Activated T-cell treated with anti-CD3 and anti-CD28 coated beads, Interleukin-2, amount 50 U/mL, for 48 hours (primary cell): ENCODE measurements at places on chromosomes 5 and 9.

- DNase-seq, result peak; percentile 40
Measured at GRCh38 chr9:96071076-96071814, 195.8 kb downstream of the ERCC6L2 start.

DNA sequence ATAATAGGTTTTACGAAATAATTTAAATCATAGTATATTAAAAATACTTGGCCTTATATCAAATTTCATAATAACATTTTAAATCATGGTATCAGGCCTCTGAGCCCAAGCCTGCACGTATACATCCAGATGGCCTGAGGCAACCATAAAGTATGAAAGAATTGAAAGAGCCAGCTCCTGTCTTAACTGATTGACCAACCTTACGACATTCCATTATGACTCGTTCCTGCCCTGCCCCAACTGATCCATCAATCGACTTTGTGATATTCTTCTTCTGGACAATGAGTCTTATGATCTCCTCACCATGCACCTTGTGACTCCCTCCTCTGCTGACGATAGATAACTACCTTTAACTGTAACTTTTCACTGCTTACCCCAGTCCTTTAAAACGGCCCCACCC is 545.0 kb downstream of the MTRR start:
- no peak for DNase-seq

GRCh38 chr9:95139126-95139525 is 178.4 kb downstream of the FANCC start:
- no peak for DNase-seq

DNA sequence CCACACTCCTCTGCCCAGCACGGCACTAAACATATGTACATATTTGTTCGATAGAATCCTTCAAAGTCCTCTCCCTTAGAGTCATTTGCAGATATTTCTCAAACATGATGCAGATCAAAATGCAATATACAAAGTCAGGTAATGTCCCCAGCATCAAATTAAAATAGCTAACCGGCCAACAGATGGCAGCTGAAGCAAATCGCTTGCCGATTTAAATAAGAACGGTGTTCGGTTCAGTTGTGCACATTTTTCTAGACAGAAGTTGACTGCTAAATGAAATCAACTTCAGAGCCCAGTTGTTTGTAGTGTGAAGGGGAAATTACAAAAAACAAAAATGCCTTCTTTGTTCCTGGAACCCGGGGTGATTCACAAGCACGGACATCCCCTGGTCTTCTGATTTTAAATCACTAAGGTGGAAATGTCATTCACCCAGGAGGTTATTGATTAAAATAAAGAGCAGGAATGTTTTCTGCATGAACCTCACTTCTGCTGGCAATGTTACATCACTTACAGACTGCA is 219.2 kb downstream of the EBF1 start:
- no peak for DNase-seq

DNA sequence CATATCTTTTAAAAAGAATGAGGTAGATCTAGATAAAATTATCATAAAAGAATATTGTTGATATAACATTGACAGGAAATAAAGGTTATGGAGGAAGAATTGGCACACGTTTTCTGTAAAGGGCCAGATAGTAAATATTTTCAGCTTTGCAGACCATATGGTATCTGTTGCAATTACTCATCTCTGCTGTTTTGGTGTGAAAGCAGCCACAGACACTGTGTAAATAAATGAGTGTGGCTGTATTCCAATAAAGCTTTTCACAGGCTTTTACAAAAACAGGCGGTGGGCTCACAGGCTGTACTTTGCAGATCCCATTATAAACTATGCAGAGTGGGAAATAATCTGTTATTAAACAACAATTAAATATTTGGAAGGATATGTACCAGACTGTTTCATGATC is 87.4 kb downstream of the SGCD start:
- no peak for DNase-seq

DNA sequence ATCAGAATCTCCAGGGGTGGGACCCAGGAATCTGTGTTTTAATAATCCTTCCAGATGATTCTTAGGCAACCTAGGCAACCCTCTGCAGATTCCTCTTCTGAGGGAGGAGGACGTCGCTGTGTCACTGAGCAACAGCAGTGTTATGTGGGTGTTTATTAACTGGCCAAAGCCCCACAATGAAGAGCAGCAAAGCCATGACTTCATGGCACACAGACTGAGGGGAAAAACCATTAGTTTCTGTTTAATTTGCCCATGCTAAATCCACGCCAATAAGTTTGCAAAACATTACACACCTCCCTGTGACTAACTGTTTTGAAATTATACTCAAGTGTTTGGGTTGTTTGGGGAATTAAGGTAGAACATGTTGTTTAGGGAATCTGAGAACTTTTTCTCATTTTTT is 83.7 kb upstream of the TMED7 start:
- DNase-seq, result no peak

- DNase-seq, result no peak
Measured at GRCh38 chr9:136587145-136587943, 41.5 kb upstream of the NOTCH1 start.

DNA sequence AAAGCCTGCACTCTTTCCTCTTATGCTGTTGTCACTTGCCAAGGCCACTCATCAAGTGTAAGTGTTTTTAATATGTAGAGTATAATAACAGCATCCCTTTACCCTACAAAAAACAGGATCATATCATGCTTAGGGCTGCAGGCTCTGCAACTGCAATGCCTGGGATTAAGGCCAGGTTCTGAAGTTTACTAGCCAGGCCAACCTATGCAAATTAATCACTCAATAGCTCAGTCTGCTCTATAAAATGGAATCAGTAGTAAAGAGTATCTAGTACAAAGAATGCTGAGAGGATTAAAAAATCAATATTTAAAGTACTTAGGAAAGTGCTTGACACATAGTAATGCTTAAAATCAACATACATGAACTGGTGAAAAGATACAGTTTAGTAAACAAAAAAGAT is 253.3 kb downstream of the EDIL3 start:
- no peak for DNase-seq

DNA sequence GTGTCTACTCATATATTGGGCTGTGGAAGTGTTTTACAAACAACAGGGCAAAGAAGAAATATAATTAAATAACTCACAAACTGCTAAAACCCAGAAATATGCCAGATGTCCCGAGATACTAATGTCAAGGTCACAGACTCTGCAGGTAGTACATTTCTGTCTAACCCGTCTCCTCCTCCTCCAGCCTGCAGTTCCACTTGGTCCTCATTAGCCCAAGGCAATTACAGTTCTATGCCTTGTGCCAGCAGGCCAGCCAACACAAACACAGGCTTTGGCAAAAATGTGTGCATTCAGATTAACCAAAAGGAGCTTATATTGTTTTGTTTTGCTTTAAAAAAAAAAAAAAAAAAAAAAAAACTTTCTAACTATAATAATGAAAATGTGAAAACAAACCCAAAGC is 148.8 kb downstream of the MYO10 start:
- no peak for DNase-seq

DNA sequence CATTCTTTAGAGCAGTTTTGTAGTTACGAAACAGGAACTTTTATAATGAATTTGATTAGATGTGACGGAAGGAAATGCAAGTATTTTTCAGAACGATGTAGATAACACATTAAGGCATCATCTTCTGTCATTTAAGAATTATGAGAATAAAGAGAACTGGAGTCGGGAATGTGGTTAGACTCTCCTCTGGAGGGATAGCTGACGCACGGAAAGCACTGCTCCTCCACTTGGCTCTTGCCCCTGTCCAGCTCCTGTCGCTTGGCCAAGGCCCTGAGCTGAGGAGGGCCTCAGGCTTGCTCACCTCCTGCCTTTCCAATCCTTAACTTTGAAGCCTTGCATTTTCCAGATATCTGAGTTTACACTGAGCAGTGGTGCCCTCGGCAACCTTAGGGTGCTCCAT is 60.5 kb downstream of the MAP1B start:
- DNase-seq, result no peak

GRCh38 chr9:129665814-129666520 is 520 bp downstream of the PRRX2 start:
- no peak for DNase-seq

DNA sequence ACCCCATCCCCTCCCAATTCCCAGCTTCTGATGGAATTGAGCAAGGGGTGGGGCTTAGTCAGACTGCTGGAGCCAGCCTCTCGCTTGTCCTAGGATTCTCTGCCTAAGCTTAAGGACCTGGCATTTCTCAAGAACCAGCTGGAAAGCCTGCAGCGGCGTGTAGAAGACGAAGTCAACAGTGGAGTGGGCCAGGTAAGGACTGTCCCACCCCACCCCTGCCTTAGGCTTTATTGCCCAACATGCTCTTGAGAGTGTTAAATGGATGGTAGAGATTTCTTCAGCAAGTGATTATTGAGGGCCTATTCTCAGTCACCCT is 1.1 kb downstream of the SLC35A4 start:
- no peak for DNase-seq
